ENCODE measurements at places on chromosomes 3 and 15.

- DNase-seq = no peak
These were observed 29.5 kb downstream of the RTP3 start for GRCh38 chr3:46527239-46527638.

DNA sequence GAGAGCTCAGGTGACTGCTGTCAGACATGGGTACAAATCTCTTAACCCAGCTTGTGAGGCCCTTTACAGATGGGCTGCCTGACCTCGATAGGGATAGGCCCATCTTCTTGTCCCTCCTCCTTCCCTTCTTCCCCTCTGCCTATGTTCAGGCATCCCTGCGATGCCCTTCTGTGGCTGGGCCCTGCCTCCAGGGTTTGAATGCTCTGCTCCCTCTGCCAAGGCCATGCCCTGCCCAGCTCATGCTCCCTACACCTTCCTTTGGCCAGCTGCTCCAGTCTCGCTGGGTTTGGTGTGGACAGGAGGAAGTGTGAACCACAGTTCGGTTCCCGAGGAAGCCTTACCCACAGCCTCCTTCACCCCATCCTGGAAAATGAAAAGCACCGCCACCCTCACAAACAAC, 4.3 kb downstream of the FYCO1 start:
- DNase-seq = no peak

DNA sequence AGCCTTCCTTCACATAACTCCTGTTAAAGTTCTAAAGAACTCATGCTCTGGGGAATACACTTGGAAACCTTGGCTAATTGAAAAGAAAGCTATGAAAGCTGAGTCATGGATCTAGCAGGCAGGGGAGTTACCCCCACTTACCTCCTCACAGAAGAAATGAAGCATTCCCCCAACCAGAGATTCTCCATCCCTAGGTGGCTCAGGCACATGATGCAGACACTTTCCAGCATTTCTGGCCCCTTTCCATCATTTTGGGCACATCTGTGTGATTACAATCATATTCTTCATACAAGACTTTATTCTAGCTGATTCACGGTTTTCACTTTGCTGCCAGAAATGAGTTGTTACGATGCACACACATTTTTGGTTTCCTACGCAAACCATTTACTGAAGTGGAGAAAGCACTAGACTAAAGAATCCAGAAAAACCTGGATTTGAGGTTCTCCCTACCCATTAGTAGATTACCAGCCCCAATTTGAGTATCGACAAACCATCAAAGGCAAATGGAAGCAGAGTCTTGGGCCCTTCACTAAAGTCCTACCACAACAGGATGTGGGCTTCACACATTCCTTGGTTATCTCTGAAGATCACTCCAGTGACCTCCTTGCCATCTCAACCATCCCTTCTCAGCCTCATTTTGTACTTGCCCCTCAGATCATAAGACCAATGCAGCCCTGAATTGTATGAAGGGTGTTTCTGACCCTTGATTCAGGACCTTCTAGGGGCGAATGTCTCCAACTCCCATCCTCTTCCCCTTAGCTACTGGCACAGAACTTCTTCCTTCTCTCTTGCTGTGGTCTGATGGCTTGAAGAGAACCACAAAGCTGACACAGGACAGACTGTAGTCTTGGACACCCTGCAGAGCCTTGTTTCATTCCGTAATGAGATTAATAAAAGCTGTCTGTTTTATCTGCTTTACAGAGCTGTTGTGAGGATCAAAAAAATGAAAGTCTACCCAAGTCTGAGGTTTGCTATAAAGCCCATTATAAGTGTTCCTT, 42.5 kb upstream of the SNRK start:
- DNase-seq = no peak

- no peak for DNase-seq
These were observed 280.7 kb downstream of the NFKBIZ start for GRCh38 chr3:102129760-102130608.

All from naive thymus-derived CD4-positive, alpha-beta T cell (primary cell).